Stimulated activated naive CD8-positive, alpha-beta T cell treated with anti-CD3 and anti-CD28 coated beads, Interleukin-15, amount 100 ng/mL, for 72 hours (primary cell): ENCODE measurements at places on chromosomes 6 and 20.
A peak's percentile ranks its signal among the peaks of the same experiment; 100 is the strongest.

DNA sequence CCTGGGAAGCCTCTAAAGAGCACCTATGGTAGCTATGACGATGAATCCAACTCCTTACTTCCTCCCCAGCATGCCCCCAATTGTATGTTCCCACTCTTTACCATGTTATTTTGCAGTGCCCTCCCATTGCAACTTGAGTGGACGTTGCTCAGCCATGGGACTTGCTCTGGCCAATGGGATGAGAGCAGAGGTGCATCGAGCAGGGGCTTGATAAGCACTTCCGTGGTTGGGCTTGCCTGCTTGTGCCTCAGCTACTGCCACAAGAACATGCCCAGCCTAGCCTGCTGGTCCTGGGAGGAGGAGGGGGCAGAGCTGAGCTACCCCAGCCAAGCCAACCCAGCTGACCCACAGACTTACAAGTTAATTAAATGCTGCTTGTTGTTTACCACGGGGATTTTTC, 71.1 kb upstream of the CTNNBL1 start:
- no peak for DNase-seq

GRCh38 chr20:59382907-59383306, 82.5 kb downstream of the EDN3 start:
- DNase-seq: no peak

GRCh38 chr20:62652041-62652893, 10.0 kb downstream of the SLCO4A1 start:
- peak; percentile 80 for DNase-seq

- no peak for DNase-seq
These were observed 10.6 kb upstream of the FAM110A start for GRCh38 chr20:822651-823573.

GRCh38 chr20:24981790-24982189, 10.8 kb downstream of the APMAP start:
- DNase-seq: no peak

- DNase-seq: no peak
These were observed 5.0 kb upstream of the BCLAF1 start for GRCh38 chr6:136294621-136295020.
